ENCODE measurements at places on chromosomes 12 and 14.
A peak's percentile ranks its signal among the peaks of the same experiment; 100 is the strongest.

DNA sequence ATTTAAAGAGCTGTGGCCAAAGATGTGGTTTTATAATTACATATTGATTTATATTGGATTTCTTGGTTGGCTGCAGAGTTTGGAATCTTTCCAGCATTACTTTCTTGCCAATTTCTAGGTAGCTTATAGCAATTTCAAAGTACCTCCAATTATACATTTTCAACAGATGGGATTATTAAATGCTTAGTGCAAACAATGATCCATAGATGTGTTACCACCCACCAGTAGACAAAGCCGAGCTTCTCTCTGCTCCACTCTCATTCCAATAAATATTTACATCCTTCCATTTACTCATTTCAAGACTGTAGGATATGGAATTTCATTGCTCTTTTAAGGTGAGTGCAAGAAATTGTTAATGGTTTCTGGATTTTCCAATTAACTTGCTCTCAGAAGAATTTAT, 21.6 kb upstream of the TMCC3 start:
- no peak for DNase-seq

DNA sequence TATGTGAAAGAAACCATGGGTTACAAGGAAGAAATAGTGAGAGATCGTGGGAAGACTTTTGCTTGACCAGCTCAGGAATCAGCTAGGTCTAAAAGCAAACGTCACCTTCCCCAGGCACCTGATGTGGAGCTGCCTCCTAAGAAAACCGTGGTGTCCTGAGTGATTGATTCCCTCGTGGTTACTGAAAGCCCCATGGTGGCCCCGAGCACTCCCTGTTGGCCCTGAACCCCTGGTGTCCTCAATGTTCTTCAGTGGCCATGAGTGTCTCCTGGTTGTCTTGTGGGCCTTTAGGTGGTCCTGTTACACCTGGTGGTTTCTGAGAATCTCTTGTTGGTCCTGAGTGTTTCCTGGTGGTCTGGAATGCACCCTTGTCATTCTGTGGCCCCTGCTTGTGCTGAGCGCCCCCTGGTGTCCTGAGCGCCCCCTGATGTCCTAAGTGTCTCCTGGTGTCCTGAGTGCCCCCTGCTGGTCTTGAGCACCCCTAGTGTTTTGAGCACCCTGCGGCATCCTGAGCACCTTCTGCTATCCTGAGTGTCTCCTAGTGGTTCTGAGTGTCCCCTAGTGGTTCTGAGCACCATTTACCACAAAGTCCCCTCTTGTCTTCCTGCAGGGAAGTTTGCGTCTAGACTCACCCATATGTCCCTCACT, 518.7 kb downstream of the TMEM121 start:
- peak; percentile 56 for DNase-seq

DNA sequence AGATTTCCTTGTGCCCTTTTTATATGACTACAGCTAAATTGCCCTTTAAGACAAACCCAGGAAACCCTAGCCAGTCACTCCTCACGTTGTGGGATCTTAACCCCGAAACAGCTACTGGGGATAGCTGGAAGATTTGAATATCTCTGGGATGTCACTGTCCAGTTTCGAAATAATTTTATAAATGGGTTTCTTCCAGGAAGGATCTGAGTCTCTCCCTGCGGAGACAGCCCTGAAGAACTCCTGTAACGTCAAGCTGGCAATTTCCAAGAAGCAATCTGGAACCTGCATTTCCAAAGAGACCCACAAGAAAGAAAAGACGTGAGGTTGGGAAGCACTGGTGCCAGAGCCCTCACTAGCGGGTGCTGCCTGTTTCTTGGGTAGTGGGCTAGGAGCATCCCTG, 20.9 kb downstream of the PROX2 start:
- DNase-seq, result no peak

- no peak for DNase-seq
Measured at GRCh38 chr12:38502415-38502814, 185.8 kb downstream of the ALG10B start.

DNA sequence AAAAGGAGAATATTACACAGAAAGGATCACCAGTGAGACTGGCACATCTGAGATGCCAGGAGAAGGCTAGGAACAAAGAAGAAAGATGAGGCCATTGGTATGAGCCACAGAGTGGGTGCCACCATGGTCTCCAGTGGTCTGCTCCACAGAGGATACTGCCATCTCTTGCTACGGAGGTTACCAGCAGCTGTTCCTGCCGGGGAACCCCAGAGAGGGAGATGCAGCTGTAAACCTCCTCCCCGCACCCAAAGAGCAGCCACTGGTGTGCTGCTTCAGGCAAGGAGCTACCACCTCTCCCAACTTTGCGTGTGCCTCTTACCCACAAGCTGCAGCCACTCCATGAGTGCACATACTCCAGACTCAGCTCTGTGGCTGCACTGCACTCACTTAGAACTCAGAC, 201.5 kb upstream of the RTL1 start:
- DNase-seq, result no peak

- DNase-seq, result no peak
Measured at GRCh38 chr14:96661244-96661969, 135.8 kb upstream of the VRK1 start.

- no peak for DNase-seq
Measured at GRCh38 chr12:121288158-121288845, 8.2 kb downstream of the CAMKK2 start.

DNA sequence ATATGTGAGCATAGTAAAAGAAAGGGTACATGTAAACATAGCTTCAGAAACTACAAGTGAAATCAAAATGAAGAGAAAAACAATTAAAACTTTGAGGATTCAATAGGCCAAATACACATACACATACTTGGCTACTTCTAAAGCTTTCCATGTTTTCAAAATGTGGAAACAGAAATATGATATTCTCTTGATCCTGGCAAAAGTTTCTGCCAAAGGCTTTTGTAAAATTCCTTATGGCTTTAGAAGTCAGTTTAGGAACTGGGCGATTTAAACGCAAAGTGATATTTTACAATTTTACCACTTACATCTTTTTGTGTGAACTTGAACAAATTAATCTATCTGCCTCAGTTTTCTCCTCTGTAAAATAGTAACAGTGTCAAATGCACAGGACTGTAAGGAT, 756.4 kb downstream of the C12orf50 start:
- DNase-seq, result no peak

- no peak for DNase-seq
Measured at GRCh38 chr12:42705863-42706262, 116.3 kb upstream of the PRICKLE1 start.

Measured in NK-92 treated with Interleukin-12 subunit alpha and Interleukin-12 subunit beta, amount 100 ng/mL, for 24 hours (cell line).